ENCODE measurements at places on chromosomes 7 and 10. TPM values are rescaled to one million over a fixed set of nuclear protein-coding genes. Genes with fewer than 3 reads are reported as not detected.

- no peak for DNase-seq
Observed at GRCh38 chr7:149826344-149827088, 11.7 kb upstream of the ZNF862 start.

DNA sequence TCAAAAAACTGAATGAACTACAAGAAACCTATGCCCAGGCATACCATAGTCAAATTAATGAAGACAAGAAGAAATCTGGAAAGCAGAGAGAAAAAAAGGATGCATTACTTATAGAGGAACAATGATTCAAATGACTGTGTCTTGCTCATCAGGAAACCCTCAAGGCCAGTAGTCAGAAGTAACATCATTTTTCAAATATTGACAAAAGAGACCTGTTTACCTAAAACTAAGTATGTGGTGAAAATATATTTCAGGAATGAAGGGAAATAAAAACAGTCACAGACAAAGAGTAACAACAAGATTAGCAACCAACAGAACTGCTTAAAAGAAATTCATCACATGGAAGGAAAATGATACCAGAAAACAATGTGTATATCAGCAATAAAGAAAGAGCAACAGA is 128.4 kb downstream of the ALOX5 start:
- DNase-seq, result no peak

- no peak for DNase-seq
Observed at GRCh38 chr7:141695803-141696289, 6.1 kb downstream of the DENND11 start.

DNA sequence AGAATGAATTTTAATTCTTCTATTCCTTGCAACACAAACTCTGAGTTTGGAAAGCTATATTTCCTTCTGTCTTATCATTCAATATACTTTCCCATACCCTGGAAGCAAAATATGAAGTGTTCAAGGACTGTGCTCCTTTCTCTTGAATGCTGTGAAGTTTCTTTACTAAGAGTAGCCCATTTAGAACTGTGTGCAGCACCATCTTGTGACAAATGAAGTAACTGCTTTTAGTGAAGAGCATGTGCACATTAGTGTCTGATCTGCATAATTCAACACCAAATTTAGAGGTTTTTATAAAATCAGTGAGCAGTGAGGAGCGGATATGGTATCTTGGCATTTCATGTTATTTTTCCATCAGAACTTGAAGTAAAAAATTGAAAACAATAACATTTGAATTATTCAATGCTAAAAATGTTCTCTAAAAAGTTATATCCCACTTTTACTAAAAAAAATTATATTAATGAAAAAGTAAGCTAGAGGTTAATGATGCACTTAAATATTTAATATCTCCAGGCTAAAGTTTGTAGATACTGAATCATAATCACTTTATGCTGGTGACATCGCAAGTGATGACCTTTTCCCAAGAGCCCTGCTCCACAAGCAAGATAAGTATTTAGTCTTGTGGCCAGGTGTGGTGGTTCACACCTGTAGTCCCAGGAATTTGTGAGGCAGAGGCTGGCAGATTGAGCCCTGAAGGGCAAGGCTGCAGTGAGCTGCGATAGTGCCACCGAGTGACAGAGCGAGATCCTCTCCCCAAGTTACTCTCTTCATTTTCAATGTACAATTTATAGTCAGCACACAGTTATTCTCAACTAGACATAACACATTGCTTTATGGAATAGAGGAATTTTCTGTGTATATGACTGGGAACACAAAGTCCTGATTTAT is 108.8 kb upstream of the PCLO start:
- DNase-seq, result peak; percentile 53

DNA sequence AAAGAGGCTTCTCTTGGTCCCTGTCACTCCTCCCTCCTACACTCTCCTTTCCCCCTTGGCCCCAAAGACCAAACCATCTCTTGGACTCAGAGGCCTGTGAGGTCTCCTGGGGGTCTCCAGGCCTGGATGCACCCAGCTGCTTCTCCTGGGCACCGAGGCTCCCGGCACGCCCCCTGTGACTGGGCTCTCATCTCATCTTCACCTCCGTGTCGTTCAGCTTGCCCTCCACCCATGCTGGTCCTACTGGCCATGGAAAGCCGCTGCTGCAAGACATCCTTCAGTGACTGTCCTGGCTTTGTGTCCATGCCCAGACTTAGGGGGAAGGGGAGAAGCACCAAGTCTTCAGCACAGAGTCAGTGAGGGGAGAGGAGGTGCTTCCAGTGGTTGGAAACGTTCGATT is 141.4 kb upstream of the RET start:
- no peak for DNase-seq

DNA sequence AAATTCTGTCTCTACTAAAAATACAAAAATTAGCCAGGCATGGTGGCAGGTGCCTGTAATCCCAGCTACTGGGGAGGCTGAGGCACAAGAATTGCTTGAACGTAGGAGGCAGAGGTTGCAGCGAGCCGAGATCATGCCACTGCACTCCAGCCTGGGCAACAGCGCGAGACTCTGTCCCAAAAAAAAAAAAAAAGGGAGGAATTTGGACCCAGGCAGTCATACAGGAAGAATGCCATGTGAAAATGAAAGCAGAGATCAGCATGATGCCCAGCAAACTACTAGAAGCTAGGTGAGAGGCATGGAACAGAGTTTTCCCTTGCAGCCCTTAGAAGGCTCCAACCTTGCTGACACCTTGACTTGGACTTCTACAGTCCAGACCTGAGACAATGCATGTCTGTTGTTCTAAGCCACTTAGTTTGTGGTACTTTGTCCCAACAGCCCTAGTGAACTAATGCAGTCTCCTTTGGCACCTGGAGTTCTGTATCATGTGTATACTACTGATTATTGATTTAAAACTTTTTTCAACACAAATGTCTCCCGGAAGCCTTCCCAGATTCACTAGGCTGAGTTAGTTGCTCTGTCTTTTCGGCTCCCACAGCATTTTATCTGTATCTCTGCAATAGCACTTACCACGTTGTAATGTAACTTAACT is 10.2 kb upstream of the BAG3 start:
- DNase-seq, result no peak

DNA sequence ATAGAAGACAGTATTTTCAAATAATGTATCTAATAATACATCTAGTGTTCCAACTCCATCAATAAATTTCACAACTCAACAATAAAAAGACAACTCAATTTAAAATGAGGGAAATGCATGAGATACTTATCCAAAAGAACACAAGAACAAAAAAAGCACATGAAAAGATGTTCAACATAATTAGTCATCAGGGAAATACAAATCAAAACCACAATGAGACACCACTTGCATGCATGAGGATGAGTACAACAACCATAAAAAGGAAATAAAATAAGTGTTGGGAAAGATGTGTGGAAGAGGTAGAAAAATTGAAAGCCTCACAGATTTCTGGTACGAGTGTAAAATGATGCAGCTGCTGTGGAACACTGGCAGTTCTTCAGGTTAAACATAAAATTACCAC is 111.6 kb upstream of the PTPRZ1 start:
- DNase-seq, result no peak

GRCh38 chr7:47378728-47379395 is 203.0 kb downstream of the TNS3 start:
- no peak for DNase-seq

DNA sequence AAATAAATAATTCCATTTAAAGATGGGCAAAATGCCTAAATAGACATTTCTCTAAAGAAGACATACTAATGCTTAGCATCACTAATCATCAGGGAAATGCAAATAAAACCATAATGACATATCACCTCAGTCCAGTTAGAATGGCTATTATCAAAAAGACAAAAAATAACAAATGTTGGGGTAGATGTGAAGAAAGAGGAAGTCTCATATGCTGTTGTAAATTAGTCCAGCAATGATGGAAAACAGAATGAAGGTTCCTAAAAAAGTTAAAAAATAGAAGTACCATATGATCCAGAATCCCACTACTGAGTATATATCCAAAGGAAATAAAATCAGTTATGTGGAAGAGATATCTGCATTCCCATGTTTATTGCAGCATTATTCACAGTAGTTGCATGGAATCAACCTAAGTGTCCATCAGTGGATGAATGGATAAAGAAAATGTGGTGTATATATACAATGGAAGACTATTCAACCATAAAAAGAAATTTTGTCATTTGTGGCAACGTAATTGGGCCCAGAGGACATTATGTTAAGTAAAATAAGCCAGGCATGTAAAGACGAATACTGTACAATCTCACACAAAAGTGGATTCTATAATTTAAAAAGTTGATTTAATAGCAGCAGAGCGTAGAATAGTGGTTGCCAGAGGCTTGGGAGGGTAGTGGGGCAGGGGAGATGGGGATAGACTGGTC is 52.0 kb downstream of the TCAF1 start:
- DNase-seq, result no peak

DNA sequence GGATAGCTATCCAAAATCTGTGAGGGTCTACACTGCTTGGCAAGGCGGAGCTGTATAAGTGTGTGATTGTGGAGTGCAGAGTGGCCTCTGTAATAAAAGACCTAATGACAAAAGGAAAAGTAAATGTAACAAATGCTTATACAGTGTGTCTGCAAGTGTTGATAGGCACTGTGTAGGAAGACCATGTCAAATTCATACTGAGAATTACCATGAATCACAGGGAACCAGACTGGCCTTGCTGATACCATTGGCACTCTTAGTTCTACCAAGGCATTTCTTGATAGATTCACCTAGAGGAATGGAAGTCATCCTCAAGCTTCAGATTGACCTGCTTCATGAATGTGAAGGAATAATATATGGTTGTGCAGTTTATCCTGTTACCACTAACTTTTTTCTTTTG is 58.8 kb downstream of the CYCS start:
- DNase-seq, result no peak

DNA sequence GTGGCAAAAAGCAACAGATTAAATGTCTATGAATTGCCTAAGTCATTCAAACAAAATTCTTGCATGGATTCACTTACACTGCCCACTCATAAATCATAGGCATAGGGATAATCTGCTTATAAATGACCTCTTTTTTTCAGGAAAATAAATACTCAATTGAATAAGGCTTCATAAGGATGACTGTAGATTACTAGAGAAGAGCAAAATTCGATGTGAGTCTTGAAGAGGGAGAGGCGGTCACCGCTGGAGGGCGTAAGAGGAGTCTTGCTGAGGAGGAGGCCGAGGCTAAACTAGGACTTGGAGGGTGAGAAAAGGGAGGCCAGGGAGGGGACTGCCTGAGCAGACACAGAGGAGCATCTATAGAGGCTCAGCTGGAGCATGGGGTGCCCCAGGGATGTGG is 135.4 kb upstream of the RSU1 start:
- DNase-seq, result peak; percentile 23

DNA sequence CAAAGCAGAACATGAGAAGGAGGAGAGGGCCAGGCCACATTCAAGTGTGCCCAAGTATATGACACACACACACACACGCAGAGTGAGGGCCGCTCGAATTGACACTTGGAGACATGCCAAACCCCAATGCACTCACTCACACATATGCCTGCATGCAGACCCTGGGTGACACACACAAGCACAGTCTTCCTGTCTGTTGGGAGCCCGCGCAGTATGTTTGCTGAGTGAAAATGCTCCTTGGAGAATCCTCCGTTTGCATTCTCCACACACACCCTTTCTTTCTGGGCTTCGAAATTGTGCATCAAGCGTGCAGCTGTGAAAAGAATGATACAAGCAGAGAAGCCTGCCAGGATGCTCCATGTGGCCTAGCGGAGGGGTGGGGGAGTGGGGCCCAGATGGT is 120.9 kb downstream of the PLXNA4 start:
- DNase-seq, result no peak

DNA sequence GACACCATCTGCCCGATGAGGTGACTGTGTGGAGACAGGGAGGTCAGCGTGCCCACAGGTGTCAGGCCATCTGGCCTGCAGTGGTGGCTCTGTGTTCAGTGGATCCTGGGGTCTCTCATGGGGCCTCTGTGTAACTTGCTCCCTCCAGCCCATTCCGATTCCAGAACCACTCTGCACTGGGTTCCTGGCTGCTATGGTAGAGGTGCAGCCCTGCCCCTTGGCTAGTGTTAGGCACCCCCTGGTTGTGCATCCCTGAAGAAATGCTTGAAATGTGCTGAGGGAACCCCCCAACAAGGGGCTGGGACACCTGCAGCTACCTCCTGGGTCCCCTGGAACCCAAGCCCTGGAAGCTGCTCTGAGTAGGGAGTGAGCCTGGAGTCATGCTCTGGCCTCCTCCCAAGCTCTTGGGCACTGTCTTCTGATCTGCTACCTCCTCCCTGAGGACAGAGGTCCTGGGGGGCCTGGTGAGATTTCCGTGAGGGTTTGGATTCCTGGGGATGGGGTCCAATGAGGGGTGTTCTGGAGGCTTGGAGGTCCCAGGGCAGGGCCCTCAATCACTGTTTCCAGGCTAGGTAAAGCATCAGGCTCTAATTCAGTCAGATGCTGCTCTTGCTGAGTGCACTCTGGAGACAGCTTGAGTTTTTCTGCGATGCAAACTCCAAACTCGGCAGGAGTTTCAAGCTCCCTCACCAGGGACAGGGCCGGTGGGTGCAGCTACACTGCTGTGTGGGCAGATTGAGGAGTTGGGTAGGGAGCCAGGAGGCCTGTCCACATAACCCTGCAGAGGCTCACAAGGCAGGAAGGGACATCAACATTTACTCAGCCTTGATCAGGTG is 27.7 kb downstream of the RAMP3 start:
- no peak for DNase-seq

- no peak for DNase-seq
Observed at GRCh38 chr7:143222782-143223181, 945 bp downstream of the TAS2R40 start.

GRCh38 chr10:75838486-75838885 is 407.1 kb downstream of the LRMDA start:
- DNase-seq, result no peak

- DNase-seq, result no peak
Observed at GRCh38 chr10:48251525-48252353, 22.8 kb downstream of the FRMPD2 start.

DNA sequence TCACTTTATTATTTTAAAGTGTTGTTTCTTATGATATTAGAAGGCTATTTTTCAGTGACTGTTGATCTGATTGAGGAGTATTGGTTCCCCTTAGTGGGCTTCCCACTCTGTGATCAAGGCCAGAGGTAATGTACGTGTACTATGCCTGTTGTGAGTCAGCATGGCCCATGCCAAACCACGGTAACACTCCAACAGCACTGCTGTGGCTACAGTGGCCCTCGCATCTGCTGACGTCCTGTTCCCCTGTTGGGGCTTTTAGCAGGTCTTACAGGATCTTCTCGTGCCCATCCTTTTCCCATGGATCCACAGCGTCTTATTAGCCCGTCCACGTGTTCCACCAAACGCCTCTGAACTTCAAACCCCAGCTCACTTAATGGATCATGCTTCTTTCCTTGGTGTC is 964.6 kb upstream of the CELF2 start:
- no peak for DNase-seq

The KCNH2 gene
- total RNA-seq, result 11.1 TPM

The POU6F2 gene
- total RNA-seq, result 4.0 TPM

The ANK3 gene
- total RNA-seq, result 54.1 TPM

The PTN gene
- 207 TPM for total RNA-seq

The PRPS1L1 gene
- not detected for total RNA-seq

The CFAP70 gene
- 1.1 TPM for total RNA-seq

The OPN4 gene
- total RNA-seq, result not detected

The CCDC172 gene
- not detected for total RNA-seq

The SFR1 gene
- 18.2 TPM for total RNA-seq

The NODAL gene
- total RNA-seq, result not detected
